Activated T-helper 1 cell treated with anti-CD3 and anti-CD28 coated beads, Interleukin-12 subunit alpha, Interleukin-12 subunit beta, Interleukin-2, Interleukin-4 antibody, amounts not matched to agents 30 ng/mL and 10 ng/mL and 1 ng/mL, durations not matched to agents 14 hours and 24 hours and 36 hours (primary cell): ENCODE measurements at places on chromosomes 5 and 9.

- peak overlapping the region; percentile 95 for H3K4me3 ChIP-seq
- peaks cover 2% of the 10 kb centered on the region for H3K27me3 ChIP-seq
- peaks cover 65% of the 10 kb centered on the region for H3K4me1 ChIP-seq
- no peak for DNase-seq
- peak overlapping the region; percentile 89 for H3K27ac ChIP-seq
Observed at GRCh38 chr9:94168203-94169000, 84.1 kb downstream of the PTPDC1 start.

GRCh38 chr5:55173687-55174230 lies 782 bp upstream of the CDC20B start:
- peak overlapping the region; percentile 75 for H3K4me3 ChIP-seq
- no peaks in the 10 kb centered on the region for H3K36me3 ChIP-seq
- peaks cover 75% of the 10 kb centered on the region for H3K27me3 ChIP-seq
- H3K4me1 ChIP-seq, result peaks cover 51% of the 10 kb centered on the region

GRCh38 chr9:3699883-3700282 lies 174.1 kb upstream of the RFX3 start:
- H3K36me3 ChIP-seq, result no peaks in the 10 kb centered on the region
- H3K27me3 ChIP-seq, result peaks cover 8% of the 10 kb centered on the region
- no peak overlapping the region for H3K4me3 ChIP-seq
- H3K27ac ChIP-seq, result no peak overlapping the region

DNA sequence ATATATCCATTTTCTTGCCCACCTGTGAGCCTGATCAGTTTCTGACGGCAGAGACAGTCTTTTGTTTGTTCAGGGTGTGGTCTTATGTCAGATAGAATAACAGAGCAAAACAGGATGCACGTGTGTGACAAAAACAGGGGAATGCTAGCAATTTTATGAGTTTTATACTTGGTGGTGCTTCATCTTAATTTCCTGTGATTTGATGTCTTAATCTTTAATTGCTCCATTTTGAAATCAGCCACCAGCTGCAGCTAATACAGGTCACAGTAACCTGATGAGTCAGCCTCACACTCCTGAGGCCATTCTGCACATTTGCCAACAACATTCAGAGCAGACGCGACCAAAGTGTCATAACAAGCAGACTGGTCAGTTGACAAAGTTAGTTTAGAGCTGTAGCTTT lies 42.3 kb upstream of the JMY start:
- H3K4me3 ChIP-seq, result no peak overlapping the region
- no peaks in the 10 kb centered on the region for H3K4me1 ChIP-seq
- no peak overlapping the region for H3K27ac ChIP-seq
- no peaks in the 10 kb centered on the region for H3K27me3 ChIP-seq

DNA sequence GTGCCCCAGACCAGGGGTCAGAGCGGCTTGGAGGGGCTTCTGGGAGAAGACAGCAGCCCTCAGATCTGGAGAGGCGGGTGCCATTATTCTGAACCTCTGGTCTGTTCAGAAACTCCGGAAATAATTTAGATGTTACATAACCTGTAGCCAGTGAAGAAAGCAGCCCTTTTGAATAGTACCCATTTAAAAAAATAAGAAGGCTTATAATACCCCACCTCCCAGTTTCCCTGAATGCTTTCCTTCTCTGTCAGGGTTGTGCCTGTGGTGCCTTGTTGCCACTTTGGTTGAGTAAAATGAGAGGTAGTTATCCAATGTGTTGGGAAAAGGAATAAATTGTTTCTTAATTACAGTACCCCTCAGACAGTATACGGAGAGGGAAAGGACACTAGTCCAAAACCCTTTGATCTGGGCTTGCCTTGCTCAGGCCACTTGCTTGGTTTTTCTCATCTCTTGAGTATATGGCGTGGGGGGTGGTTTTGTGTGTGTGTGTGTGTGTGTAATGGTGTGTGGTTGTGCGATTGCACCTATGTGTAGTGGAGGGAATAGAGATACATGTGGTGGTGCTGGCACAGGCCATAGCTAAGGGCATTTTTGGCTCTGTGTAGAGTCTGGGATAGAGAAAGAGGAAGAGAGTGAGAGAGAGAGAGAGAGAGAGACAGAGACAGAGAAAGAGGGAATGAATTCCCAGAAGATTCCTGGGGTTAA lies 59.1 kb upstream of the TLR4 start:
- H3K4me3 ChIP-seq, result no peak overlapping the region
- H3K27me3 ChIP-seq, result peaks cover 5% of the 10 kb centered on the region
- no peak overlapping the region for H3K27ac ChIP-seq
- no peaks in the 10 kb centered on the region for H3K36me3 ChIP-seq
- peaks cover 9% of the 10 kb centered on the region for H3K4me1 ChIP-seq
